ENCODE measurements at places on chromosomes 6 and 20. TPM values are rescaled to one million over a fixed set of nuclear protein-coding genes. Genes with fewer than 3 reads are reported as not detected.

DNA sequence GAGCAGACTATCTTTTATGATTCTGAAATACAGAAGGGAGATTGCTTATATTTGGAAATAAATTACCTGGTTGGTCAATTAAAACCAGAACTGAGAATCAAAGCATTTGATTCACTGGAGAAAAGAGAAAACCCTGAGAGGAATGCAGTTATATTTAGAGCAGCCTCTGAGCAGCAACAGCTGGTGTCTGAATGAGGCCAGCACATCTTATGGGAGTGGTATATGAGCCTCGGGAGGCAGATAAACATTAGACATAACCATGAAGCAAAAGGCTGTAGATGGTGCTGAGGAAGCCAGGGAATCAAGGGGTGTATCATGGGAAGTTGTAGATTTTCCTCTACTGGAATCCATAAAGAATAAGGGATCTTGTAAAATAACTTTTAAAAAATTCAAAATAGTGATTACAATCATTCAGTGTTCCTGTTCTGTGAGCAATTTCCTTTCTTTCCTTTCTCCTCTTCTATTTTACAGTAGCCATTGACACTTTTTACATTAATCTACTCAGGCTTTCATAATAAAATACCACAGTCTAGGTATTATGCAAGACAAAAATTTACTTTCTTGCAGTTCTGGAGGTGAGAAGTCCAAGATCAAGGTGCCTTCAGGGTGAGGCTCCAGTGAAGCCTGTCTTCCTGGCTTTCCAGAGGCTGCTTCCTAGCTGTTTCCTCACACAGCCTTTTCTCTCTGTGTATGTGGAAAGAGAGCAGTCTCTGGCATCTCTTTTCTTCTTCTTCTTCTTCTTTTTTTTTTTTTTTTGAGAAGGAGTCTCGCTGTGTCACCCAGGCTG is 32.8 kb upstream of the ENPP5 start:
- no peaks in the 10 kb centered on the region for H3K27me3 ChIP-seq
- DNase-seq = no peak

DNA sequence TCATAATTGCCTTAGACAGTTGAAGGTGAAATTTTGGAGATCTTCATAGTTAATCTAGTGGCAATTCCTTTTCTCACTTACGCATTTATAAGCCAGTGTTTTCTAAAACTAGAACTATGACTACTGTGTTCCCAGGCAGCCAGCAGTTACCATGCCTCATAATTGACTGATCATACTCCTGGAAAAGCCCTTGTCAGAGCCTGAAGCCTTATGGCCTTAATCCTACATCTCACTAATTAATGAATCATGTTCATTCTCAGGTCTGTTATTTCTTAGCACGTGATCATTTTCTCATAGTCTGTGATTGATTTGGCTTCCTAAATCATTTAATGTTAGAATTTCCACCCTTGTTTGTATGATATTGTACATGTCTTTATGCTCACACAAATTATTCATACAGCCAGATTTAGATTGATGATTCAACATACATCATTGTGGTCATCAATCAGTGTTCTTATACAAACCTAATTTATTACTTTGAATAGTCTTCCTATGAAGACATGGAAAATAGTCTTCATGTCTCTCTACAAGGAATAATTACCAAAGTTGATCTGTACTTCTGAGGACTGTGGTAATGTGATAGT is 132.6 kb upstream of the ASCC3 start:
- H3K4me3 ChIP-seq = no peak overlapping the region
- no peaks in the 10 kb centered on the region for H3K36me3 ChIP-seq
- H3K27ac ChIP-seq = no peak overlapping the region
- H3K27me3 ChIP-seq = no peaks in the 10 kb centered on the region

GRCh38 chr6:130679684-130680083 is 147.5 kb upstream of the SMLR1 start:
- DNase-seq = no peak
- no peaks in the 10 kb centered on the region for H3K36me3 ChIP-seq
- no peaks in the 10 kb centered on the region for H3K27me3 ChIP-seq
- no peaks in the 10 kb centered on the region for H3K4me1 ChIP-seq
- H3K27ac ChIP-seq = no peak overlapping the region

DNA sequence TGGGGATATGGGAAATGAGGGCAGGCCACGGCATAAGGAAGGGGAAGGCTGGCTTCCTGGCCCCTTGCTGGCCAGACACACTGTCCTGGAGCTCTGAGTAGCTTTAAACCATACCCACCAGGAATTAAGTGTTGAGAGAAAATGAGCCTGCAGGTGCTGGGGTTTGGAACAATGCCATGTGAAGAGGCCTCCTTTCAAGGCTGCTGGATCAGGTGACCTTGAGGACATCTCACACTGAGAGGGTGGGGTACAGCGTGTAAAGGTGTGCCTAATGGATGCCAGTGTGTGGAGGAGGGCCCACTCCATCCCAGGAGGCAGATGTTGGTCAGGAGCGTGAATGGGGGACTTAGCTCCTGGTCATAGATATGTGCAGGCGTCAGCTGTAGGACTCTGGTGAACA is 74.8 kb upstream of the MLN start:
- no peaks in the 10 kb centered on the region for H3K4me1 ChIP-seq
- H3K27me3 ChIP-seq = no peaks in the 10 kb centered on the region
- H3K36me3 ChIP-seq = no peaks in the 10 kb centered on the region
- H3K27ac ChIP-seq = no peak overlapping the region

GRCh38 chr6:135493218-135493961 is 4.2 kb downstream of the AHI1 start:
- no peak for DNase-seq
- H3K4me1 ChIP-seq = no peaks in the 10 kb centered on the region
- H3K36me3 ChIP-seq = peaks cover 4% of the 10 kb centered on the region
- no peak overlapping the region for H3K4me3 ChIP-seq

DNA sequence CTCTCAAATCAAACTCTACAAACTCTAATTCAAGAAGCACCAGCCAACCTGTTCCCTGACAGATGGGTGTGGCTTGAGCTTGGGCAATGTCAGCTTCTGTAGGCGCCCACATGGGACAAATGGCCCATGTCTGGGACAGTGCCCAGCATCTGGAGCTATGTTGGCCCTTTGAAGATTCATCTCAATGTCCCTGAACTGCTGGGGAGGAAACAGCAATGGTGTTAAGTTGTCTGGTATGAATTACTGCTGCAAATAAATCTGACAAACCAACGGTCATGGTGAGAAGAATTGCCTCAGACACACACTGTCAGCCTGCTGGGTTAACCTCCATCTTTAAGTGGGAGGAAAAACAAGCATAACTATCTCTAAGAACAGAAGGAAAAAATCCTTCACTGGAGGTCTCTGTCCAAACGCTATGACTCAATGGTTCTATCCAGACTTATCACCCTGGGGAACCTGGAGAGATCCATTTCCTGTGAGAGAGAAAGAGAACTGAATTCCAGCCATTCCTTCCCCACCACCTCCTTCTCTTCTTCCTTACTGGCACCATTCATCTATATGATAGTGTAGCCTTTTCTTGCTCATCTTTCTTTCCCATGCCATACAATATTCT is 274.9 kb downstream of the CDH26 start:
- no peak for DNase-seq
- H3K27me3 ChIP-seq = no peaks in the 10 kb centered on the region
- no peaks in the 10 kb centered on the region for H3K4me1 ChIP-seq
- H3K4me3 ChIP-seq = no peak overlapping the region
- no peak overlapping the region for H3K27ac ChIP-seq

DNA sequence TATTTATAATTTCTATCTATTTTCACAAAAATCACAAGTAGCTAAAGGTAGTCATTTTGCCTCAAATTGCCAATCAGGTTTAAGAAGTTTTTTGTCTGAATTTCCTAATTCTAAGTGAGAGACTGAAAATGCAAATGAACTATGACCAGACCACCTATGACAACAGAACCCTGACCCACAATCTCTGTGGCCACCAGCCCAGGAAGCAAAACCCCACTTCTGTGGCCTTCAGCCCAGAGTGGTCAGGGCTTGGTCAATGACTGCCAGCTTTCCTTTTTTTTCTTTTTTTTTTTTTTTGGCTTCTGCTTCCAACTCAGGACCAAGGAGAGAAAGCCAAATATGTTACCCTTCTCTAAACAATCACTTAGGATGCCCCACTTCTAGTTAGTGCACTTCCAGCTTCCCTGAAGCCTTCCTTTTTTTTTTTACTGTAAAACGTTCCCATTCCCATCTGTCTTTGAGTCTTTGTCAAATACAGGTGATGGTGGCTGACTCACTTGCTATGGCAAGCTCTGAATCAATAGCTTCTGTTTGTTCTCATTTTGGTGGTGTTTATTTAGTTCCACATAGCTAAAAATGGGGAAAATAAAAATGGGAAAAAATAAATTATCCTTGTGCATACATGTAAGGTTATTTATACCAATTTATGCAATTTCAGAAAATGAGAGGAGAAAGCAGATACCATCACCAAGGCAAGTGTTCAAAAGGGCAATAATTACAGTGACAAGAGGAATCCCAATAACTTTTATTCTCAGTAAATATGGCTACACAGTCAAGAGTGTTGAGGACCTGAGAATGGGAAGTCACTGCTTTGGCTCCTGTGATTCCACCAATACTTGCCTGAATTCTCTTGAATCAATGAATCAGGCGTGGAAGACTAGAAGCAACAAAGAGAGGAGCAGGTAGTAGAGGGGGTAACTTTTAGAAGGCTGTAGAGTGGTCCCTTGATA is 170.3 kb upstream of the PDE7B start:
- no peaks in the 10 kb centered on the region for H3K4me1 ChIP-seq
- H3K4me3 ChIP-seq = no peak overlapping the region

DNA sequence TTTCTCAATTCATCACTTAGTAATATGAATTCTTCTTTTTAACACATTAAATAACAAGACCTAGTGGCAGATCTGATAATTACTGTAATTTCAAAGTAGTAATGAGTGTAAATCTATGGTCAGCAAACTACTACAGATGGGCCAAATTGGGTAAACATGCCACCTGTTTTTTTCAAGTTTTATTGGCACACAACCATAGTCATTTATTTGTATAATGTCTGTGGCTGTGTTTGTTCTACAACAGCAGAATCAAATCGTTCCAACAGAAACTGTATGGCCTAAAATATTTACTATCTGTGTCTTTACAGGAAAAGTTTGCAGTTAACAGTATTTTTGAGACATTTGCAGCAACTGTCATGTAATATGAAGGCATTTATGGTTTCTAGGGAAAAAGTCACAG is 86.1 kb upstream of the EYA2 start:
- no peak for DNase-seq
- no peaks in the 10 kb centered on the region for H3K36me3 ChIP-seq
- H3K27me3 ChIP-seq = no peaks in the 10 kb centered on the region
- H3K27ac ChIP-seq = no peak overlapping the region

- H3K36me3 ChIP-seq = no peaks in the 10 kb centered on the region
- no peaks in the 10 kb centered on the region for H3K4me1 ChIP-seq
- DNase-seq = no peak
- H3K27me3 ChIP-seq = no peaks in the 10 kb centered on the region
- no peak overlapping the region for H3K27ac ChIP-seq
- no peak overlapping the region for H3K4me3 ChIP-seq
These were observed 17.5 kb downstream of the RIN2 start for GRCh38 chr20:19775353-19776253.

GRCh38 chr6:10384610-10385523 is 30.0 kb downstream of the TFAP2A start:
- peaks cover 22% of the 10 kb centered on the region for H3K27me3 ChIP-seq
- no peaks in the 10 kb centered on the region for H3K4me1 ChIP-seq
- H3K36me3 ChIP-seq = no peaks in the 10 kb centered on the region
- no peak overlapping the region for H3K4me3 ChIP-seq
- DNase-seq = no peak

DNA sequence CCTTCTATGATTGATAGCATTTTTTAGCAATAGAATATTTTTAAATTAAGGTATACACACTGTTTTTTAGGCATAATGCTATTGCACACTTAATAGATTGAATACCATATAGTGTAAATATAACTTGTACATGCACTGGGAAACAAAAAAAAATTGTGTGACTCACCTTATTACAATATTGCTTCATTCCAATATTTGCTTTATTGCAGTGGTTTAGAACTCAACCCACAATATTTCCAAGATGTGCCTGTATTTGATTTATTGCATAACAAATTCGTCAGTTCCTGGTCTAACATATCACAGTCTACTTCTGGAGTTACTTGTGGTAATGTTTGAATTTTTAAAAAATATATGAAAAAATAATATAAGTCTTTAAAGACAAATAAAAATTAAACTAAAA is 41.9 kb upstream of the DEFB112 start:
- H3K4me1 ChIP-seq = no peaks in the 10 kb centered on the region
- no peaks in the 10 kb centered on the region for H3K36me3 ChIP-seq

DNA sequence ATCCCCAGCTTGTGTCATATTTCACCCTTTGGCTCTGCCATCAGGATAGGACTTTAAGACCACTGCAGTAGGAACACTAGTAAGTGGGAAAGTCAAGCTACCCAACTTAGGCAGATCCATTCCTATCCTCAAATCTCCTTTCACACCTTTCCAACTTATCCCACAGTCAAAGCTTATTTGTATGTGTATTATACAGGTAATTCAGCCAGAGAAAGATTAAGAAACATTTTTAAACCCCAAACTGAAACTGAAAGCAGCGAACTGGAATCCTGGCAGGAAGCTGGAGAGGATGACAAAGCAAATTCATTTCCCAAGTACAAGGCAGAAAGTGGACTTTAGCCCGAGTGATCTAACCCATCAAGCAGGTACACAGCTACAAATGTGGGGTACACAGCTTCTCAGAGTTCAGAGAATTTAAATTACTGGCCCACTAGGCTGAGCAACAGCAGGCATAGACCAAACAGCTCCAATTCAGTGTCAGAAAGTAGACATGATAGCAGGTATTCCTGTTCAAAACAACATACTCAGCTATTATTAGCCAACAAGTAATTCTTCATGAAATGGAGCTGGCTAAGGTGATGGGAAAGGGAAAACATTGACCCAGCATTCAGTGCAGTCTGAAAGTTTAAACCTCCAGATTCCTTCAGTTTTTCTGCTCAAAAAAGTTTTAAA is 39.1 kb downstream of the ILRUN start:
- peaks cover 10% of the 10 kb centered on the region for H3K36me3 ChIP-seq
- H3K27ac ChIP-seq = peak overlapping the region; percentile 84
- H3K27me3 ChIP-seq = no peaks in the 10 kb centered on the region
- H3K4me3 ChIP-seq = peak overlapping the region; percentile 14
- no peaks in the 10 kb centered on the region for H3K4me1 ChIP-seq

GRCh38 chr6:130167655-130168054 is 55.1 kb downstream of the SAMD3 start:
- H3K36me3 ChIP-seq = no peaks in the 10 kb centered on the region
- H3K4me3 ChIP-seq = no peak overlapping the region
- H3K27ac ChIP-seq = no peak overlapping the region
- no peaks in the 10 kb centered on the region for H3K4me1 ChIP-seq

- H3K36me3 ChIP-seq = no peaks in the 10 kb centered on the region
- no peaks in the 10 kb centered on the region for H3K27me3 ChIP-seq
- H3K4me1 ChIP-seq = no peaks in the 10 kb centered on the region
- no peak overlapping the region for H3K27ac ChIP-seq
These were observed 16.2 kb downstream of the FOXC1 start for GRCh38 chr6:1625794-1626435.

- no peak overlapping the region for H3K27ac ChIP-seq
- H3K4me3 ChIP-seq = no peak overlapping the region
- H3K36me3 ChIP-seq = no peaks in the 10 kb centered on the region
- H3K27me3 ChIP-seq = no peaks in the 10 kb centered on the region
- no peaks in the 10 kb centered on the region for H3K4me1 ChIP-seq
These were observed 4.5 kb downstream of the CCN6 start for GRCh38 chr6:112058243-112059032.

F13A1 gene
- total RNA-seq = 0.86 TPM

TBC1D22B gene
- total RNA-seq = 2.0 TPM

LAMA2 gene
- total RNA-seq = 7.2 TPM

ZBTB12 gene
- 0.65 TPM for total RNA-seq

CPXM1 gene
- total RNA-seq = 0.12 TPM

TFB1M gene
- 15.5 TPM for total RNA-seq

UBE2C gene
- total RNA-seq = 3.7 TPM

NOX3 gene
- total RNA-seq = not detected

FAM217B gene
- 2.2 TPM for total RNA-seq

All from right lobe of liver (tissue), 6 donors.